Right cardiac atrium (tissue), 5 donors: ENCODE measurements at places on chromosomes 3 and 15. TPM values are rescaled to one million over a fixed set of nuclear protein-coding genes. Genes with fewer than 3 reads are reported as not detected.

DNA sequence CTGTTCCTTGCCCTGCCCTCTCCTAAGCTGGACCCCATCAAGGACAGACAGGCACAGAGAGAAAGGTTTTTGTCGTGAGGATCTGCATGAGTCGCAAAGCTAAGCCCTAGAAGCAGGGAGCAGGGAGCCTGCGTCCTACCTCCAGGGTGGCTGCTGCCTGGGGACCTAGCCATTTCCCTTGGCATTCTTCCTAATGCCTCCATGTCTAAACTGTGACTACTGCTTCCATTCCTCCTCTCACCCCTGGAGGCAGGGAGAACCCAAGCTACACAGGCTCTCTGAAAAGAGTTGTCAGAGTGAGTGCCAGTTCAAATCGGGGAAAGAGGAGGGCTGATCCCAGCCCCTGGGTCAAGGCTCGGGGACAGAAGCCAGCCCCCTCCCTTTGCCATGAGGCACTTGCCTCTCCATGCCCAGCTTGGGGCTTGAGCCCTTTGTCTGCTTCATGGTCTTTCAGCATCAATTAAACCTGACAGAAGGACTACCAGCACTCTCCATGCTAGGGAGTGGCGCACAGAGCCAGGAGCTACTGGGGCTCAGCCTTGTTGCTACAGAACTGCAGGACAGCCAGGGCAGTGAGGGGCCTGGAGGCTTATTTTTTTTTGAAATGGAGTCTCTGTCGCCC is 2.4 kb downstream of the GCHFR start:
- no peak for DNase-seq

Gene FOXL2
- not detected for total RNA-seq

DNA sequence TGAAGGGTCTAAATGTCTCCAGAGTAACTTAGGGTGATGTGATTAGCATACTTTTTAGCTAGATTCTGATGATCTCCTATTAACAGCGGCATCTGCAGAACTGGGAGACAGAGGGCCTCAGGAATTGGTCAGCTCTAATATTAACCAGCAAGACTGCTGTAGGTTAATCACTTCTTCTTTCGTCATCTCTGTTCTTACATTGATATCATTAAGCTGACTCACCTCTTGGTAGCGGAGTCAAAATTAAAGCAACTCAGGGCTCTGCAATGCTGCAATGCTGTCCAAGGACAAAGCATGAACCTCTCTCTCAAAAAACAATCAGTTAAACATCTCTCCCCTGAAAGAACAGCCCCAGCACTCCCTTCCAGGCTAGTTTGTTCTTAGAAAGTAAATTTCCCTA is 57.5 kb upstream of the TRA2B start:
- DNase-seq, result no peak

DNA sequence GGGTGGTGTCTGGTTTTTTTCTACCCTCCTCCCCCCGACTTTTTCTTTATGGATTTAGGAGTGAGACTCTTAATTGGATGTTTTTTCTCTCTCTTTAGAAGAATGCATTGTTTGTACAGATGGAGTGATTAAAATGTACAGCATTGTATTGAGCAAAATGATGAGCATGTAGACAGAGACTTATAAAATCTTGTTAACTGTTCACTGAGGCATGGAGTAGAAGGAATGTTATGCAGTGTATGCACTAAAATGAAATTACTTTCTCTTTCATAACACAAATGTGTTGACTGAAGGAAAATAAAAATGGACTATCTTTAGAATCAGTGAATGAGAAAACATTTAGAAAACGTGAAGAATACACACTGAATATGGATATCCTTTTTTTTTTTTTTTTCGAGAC is 39.8 kb downstream of the ZFAND6 start:
- DNase-seq, result no peak

- no peak for DNase-seq
Measured at GRCh38 chr3:52722491-52722890, 16.6 kb downstream of the SPCS1 start.
